ENCODE measurements at places on chromosomes 2 and 18.

- DNase-seq: no peak
Observed at GRCh38 chr2:141557329-141558095, 573.3 kb downstream of the LRP1B start.

GRCh38 chr2:233101816-233102215, 41.7 kb downstream of the INPP5D start:
- no peak for DNase-seq

DNA sequence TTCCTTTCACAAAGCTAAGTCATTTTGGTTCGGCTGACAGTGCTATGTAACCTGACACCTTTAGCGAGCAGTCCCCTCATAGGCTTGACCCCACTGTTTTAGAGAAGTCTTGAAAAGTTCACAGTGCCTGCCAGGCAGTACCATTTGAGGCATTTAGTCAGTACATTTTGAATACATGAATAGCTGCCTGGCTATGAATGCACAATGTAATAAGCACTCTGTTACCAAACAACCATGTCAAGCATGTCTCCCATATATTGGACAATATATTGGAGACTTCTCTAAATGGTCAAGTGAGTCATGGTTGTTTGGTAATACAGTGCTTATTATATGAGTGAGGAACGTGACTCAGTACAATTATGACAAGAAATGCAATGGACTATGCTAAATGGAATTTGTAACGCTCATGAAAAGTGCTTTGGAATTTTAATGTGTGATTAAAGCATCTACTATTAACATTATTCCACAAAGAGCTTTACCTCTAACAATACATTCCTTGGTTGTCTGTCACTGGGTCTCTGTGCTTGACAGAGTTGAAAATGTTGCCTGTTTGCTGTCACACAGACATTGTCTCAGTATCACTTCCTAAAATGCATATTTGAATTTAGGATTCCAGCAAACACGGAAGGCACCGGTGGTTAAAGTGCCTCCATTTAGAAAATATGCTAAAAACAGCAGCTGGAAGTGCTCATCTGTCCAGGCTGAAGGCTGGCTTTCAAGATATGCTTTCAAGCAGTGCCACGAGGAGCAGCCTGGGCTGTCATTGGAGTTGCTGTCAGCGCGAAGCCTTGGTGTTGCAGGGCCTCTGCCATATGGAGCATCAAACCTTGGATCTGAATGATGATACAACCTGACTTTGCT, 458.6 kb downstream of the FBXO15 start:
- no peak for DNase-seq

DNA sequence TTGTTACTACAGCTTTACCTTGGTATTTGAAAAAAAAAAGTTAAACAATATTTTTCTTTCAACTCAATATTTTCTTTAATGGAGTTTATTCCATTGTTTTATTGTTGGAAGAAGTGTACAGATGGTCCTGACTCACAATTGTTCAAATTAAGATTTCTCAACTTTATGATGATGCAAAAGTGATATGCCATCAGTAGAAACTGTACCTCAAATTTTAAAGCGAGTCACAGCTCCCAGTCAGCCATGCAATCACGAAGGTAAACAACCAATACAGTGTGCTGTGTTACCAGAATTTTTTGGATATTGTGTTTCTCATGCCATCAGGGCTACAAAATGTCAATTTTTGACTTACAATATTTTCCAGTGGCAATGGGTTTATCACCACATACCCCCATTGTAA, 54.0 kb upstream of the COL5A2 start:
- DNase-seq: no peak

DNA sequence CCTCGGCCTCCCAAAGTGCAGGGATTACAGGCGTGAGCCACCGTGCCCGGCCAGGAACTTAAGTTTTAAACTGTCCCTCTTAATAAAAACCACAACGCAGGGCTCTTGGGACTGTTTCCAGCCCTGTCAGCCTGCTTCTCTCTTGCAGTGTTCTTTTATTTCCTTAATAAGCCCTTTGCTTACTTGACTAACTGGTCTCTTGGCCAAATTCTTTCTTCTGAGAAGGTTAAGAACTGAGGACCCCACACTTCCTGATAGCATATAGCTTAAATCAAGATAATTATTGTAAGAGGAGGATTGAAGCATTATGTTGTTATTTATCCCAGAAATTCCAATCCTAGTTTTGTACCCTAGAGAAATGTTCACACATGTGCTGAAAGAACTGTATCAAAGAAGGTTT, 128.2 kb upstream of the UXS1 start:
- no peak for DNase-seq

DNA sequence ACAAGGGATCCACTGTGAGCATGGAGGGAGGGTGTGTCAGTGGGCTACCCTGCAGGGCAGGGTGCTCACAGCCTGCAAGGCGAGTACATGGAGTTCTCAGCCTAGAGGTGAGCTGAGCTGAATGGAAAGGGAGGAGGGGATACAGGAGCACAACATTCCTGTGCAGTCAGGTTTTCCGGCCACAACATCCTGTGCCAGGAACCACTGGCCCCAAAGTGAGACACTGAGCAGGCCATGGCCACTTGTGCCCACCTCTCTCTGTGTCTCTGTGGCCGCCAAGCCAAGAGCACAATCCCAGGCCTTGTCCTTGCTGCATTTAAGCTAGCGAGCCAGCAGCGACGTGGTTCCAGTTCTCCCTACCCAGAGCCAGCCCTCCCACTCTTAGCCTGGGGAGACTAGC, 6.1 kb downstream of the DOK1 start:
- DNase-seq: no peak

GRCh38 chr2:167181134-167181533, 292.9 kb downstream of the XIRP2 start:
- no peak for DNase-seq

GRCh38 chr2:157596992-157597681, 31.5 kb downstream of the ACVR1C start:
- peak; percentile 27 for DNase-seq

- no peak for DNase-seq
Observed at GRCh38 chr2:22494156-22494555, 890.8 kb upstream of the KLHL29 start.

GRCh38 chr18:25704494-25704893, 352.5 kb upstream of the ZNF521 start:
- no peak for DNase-seq

DNA sequence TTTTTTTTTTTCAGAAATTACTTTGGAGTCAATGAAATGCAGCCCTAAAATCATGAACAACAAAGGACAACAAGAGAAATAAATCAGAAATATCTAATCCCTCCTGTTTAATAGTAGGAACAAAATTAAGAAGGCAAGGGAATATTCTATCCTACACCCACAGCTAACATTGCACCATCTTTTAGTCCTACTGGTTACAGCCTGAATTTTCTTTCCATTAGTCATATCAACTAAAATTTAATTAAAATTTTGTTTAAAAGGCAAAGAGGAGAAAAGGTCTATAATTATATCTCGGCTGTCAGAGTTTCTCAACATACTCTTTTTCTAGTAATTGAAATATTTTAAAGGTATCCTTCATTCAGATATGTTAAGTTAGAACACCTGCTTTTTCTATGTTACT, 61.9 kb downstream of the DTNA start:
- DNase-seq: no peak

DNA sequence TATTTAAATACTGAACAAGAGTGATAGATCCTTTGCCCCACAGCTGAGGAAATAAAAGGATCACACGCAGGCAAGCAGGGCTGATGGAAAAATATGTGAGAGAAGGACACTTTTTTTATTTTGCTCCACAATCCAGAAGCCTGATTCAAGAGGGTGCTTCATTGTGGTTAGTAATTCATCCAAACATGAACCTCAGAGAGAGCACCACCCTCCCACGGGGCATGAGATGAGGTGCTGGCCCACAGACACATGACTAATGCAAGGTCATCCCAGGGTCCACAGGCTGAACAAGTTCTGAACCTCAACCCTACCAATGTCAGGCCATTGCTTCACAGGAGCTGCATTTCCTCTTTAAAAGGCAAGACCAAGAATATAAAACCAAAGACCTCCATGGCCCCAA, 239.6 kb downstream of the MREG start:
- no peak for DNase-seq

DNA sequence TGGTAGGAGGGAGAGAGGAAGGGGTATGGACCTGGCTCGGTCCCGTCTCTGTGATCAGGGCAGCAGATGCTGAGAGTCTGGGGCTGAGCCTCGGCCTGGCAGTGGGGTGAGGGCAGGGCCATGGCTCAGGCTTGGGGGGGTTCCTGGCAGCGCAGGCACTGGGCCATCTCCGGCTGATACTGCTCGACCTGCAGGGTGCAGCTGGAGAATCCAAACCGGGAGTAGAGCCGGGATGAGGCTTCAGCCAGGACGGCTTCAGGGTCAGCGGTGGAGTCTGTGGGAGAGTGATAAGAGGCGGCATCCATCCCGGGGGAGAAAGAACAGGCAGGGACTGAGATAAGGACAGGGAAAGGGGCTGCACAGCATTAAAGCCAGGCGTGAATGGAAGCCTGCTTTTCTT, 7.7 kb downstream of the SLC30A3 start:
- DNase-seq: no peak

GRCh38 chr2:75311993-75312392, 112.7 kb upstream of the TACR1 start:
- DNase-seq: no peak

- no peak for DNase-seq
Observed at GRCh38 chr2:150647943-150648342, 160.5 kb upstream of the RND3 start.

- DNase-seq: no peak
Observed at GRCh38 chr18:23634692-23635091, 28.0 kb downstream of the ANKRD29 start.

GRCh38 chr18:63707816-63708215, 5.1 kb downstream of the SERPINB11 start:
- no peak for DNase-seq

GRCh38 chr2:60644951-60645350, 91.5 kb upstream of the BCL11A start:
- DNase-seq: no peak

- no peak for DNase-seq
Observed at GRCh38 chr2:120802158-120802557, 66.5 kb downstream of the GLI2 start.

DNA sequence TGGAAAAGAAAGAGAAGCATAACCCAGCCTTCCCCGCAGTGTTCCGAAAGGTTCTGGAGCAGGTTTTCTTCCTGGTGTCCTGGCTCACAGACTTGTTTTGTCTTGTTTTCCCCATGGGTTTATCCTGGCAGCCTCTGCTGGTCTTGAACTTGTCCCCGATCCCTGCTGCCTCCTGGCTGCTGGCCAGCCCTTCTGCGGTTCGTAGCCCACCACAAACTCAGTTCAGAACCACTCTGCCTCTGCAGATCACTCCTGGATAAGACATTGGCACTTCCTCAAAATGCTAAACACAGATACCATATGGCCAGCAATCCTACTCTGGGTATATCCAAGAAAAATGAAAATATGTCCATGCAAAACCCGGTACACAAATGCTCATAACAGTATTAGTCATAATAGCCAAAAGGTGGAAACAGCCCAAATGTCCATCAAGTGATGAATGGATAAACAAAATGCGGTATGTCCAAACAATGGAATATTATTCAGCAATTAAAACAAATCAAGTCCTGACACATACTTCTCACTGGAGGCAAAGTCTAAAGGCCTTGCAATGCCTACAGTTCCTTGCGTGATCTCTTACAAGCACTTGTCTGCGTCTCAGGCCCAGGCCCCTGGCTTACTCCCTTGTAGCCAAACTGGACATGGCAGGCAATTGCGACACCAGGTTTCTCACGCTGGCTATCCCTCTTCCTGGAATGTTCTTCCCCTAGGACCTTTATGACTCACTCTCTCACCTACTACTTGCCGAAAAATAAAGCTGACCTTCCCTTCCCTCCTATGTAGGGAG, 28.0 kb upstream of the ARHGEF4 start:
- no peak for DNase-seq

DNA sequence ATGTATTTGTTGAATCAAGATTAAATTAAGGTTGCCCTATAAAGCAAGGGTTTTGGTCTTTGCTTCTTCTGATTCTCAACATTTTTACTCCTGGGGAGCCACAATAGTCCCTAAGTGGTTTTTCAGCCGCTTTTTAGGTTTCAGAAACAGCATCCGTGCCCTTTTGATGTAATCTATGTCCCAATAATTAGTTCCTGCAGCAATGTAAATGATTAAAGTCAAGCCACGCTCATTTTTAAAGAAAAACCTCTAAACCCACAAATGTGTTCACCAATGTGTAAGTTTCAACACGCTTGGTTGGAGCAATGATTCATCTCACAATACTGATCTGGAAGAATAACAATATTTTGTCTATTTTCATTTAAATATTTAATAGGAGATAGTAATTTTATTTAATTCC, 5.6 kb downstream of the ARL4C start:
- DNase-seq: no peak

- no peak for DNase-seq
Observed at GRCh38 chr2:240435457-240435947, at the start of gene GPC1. Gene GPC1, plus strand, starts transcription at chr2:240435663. Its CDS starts 256 bp downstream, at chr2:240435919.

DNA sequence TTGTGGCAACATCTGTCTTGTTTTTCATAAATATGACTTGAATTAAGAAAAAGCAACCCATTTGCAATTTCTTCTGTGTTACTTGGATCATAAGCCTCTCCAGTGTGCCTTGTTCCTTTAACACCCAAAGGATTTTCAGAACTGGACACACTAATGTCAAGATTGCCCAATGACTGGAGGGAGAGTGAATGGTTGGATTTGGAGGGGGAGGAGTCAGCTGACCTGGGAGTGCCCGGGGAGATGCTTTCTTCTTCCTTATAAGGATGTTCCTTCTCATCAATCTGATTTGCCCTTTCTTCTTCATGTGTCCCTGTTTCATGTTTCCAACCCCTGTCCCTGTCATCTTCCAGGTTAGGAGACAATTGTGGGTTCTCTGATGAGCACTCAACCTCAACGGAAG, 48.8 kb downstream of the ALPK2 start:
- no peak for DNase-seq

DNA sequence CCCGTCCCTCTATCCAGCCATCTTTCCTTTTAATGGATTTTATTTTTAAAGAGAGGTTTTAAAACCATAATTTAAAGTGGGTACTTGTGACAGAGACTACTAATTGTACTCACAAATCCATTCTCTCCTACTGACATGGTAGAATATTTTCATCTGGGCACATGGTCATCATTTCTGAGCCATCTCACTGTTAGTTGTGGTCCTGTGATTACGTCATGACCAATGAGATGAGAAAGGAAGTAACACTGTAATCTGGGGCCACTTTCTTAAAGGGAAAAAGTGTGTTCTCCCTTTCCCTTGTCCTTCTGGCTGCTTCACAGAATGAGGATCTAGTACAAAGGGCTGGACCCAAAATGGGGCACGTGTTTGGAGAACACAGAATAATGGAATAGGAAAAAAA, 538.7 kb downstream of the CMPK2 start:
- no peak for DNase-seq

DNA sequence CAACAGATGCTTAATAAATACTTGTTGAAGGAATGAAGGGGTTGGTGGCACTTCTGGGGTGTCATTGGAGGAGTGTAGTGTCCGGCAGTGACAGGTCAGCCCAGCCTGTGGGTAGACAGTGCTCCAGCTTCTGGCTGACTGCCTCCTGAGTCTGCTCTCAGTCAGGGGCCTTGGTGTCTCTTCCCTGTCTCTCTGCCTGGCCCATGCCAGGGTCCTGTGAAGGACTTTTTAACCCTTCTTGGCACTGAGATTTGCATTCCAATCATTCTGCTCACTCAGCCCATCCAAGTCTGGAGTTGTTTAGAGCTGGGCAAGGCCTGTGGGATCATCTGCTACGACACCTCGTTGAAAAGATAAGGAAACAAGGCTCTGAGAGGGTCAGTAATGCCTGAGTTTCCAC, 1.4 kb upstream of the KCNK3 start:
- no peak for DNase-seq

- no peak for DNase-seq
Observed at GRCh38 chr2:215498431-215498830, 62.6 kb upstream of the FN1 start.
